ENCODE measurements at places on chromosomes 6 and 20.

DNA sequence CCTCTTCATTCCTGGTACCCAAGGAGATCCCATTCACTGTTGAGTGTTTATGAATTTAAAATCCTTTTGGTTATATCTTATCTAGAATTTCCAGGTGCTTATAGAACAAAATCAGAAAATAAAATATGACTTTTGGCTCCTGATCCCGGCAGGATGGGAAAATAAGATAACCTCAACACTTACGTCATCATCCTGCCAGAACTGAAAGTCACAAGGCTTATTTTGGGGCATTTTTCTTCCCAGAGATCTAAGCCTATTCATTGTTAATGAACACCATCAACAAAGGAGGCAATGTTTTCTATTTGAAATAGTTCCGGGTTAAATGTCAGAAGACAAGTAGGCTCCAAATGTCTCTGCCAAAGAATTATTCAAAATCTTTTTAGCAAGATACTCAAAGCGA lies 580.6 kb downstream of the TFAP2A start:
- H3K27ac ChIP-seq: no peak overlapping the region
- no peak overlapping the region for H3K4me3 ChIP-seq
- H3K27me3 ChIP-seq: no peaks in the 10 kb centered on the region
- DNase-seq: no peak
- no peaks in the 10 kb centered on the region for H3K4me1 ChIP-seq
- no peaks in the 10 kb centered on the region for H3K36me3 ChIP-seq

DNA sequence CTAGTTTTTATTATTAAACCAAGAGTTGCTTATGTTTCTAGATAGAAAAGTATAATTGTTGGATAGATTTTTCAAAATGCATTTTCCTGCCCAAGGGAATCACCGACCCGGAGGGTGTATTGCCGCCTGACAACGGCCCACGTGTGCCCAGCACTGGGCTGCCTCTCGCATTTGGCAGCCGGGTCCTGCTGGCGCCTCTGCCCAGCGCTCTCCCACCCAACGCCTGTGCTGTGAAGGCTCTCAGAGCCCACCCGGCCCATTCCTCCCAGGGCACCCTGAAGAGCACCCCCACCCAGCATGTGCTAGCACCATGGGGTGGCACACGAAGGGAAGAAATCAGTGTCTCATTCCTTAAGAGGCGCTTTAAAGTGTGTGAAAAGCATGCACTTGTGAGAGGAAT lies 88.3 kb upstream of the AFDN start:
- H3K27me3 ChIP-seq: no peaks in the 10 kb centered on the region
- H3K27ac ChIP-seq: no peak overlapping the region
- H3K4me3 ChIP-seq: no peak overlapping the region
- no peak for DNase-seq
- H3K36me3 ChIP-seq: no peaks in the 10 kb centered on the region
- peaks cover 8% of the 10 kb centered on the region for H3K4me1 ChIP-seq

DNA sequence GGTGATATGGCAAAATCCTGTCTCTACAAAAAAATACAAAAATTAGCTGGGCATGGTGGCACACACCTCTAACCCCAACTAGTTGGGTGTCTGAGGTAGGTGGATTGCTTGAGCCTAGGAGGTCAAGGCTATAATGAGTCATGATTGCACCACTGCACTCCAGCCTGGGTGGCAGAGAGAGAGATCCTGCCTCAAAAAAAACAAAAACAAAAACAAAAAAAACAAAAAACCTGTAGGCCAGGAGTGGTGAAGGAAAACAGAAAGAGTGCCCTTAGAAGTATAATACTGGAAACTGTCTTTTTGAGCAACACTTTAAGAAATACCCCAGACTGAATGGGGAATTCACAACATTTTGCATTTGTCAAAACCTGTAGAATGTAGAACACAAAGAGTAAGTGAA lies 85.3 kb downstream of the JARID2 start:
- no peak overlapping the region for H3K27ac ChIP-seq
- H3K4me3 ChIP-seq: no peak overlapping the region
- H3K27me3 ChIP-seq: no peaks in the 10 kb centered on the region
- H3K36me3 ChIP-seq: no peaks in the 10 kb centered on the region
- DNase-seq: no peak

GRCh38 chr6:21595285-21596144 lies 2.0 kb downstream of the SOX4 start:
- peak overlapping the region; percentile 96 for H3K27ac ChIP-seq
- peak overlapping the region; percentile 71 for H3K4me3 ChIP-seq
- no peaks in the 10 kb centered on the region for H3K27me3 ChIP-seq
- no peak for DNase-seq
- no peaks in the 10 kb centered on the region for H3K36me3 ChIP-seq

DNA sequence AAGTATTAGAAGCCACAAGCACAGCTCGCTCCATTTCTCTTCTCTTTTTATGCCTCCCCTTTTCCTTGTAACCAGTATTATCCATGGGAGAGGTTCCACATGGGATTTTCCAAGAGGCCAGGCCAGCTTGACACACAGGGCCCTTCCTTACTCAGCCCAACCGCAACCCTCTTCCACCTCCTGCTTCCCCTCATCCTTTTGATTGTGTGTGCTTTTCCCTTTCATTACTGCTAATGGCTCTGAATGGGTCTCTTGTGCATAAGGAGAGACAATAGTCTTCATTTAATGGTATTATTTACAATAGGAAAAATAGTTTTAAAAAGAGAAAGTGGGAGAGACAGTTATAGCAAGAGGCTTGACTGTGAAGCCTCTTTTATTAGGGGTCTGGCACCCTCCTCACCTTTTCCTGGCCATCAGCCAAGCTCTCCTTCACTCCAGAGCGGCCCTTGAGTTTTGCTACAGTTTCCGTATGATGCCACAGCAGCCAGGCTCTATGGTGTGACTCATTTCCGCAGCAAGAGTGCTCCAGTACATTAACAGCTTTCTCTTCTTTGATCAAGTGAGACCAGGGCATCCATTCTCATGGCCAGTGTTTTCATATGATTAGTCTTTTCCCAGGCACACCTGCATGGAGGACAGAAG lies 579.5 kb downstream of the TFAP2B start:
- no peaks in the 10 kb centered on the region for H3K4me1 ChIP-seq
- no peak overlapping the region for H3K27ac ChIP-seq
- no peak for DNase-seq
- H3K4me3 ChIP-seq: no peak overlapping the region
- H3K27me3 ChIP-seq: no peaks in the 10 kb centered on the region

GRCh38 chr6:81750200-81750599 lies 2.3 kb downstream of the TENT5A start:
- peak overlapping the region; percentile 97 for H3K4me3 ChIP-seq
- no peak for DNase-seq
- no peaks in the 10 kb centered on the region for H3K36me3 ChIP-seq
- H3K27me3 ChIP-seq: no peaks in the 10 kb centered on the region

DNA sequence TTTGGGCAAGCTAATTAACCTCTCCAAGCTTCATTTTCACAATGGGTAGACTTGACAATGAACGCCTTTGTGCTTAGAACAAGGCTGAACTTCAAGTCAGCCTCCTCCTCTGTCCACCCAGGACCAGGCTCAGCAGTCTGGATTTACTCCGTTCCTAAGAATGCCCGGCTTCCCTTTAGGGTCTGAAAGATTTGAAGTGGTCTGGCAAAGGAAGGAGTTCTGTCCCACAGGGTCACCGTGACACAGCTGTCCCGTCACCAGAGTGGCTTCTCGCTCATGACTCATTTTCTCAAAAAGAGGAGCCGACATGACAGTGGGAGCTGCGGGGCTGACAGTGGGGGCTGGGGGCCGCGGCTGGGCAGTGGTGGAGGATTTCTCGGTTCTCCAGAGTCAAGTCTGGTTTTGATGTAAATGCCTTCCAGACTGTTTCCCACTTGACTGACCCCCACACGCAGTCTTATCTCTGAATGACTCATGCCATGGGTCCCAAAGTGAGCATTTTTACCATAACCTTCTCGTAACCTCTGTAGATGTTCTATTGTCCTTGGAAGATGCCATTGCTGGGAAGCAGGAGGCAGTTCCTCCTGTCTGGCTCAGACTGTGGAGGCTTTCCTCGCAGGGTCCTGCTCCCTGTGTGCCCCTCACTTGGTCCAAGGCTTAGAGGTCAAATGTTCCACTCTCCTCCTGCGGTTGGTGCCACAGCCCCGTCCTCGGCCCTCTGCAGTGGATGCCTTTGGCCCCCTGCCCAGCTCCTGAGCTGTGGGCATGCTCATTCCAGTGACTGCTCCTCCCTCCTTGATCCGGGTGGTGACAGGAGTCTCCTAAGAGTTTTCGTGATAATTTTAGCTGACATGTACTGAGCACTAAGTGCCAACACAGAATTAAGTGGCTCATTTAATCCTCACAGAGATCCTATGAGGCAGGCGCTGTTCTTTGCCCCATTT lies 253.1 kb downstream of the FNDC1 start:
- no peak overlapping the region for H3K27ac ChIP-seq
- H3K36me3 ChIP-seq: no peaks in the 10 kb centered on the region
- no peak for DNase-seq
- H3K27me3 ChIP-seq: no peaks in the 10 kb centered on the region

- H3K4me3 ChIP-seq: no peak overlapping the region
- H3K4me1 ChIP-seq: no peaks in the 10 kb centered on the region
- no peaks in the 10 kb centered on the region for H3K36me3 ChIP-seq
- no peak for DNase-seq
- H3K27ac ChIP-seq: no peak overlapping the region
These were observed 71.9 kb upstream of the CNR1 start for GRCh38 chr6:88238065-88238464.

DNA sequence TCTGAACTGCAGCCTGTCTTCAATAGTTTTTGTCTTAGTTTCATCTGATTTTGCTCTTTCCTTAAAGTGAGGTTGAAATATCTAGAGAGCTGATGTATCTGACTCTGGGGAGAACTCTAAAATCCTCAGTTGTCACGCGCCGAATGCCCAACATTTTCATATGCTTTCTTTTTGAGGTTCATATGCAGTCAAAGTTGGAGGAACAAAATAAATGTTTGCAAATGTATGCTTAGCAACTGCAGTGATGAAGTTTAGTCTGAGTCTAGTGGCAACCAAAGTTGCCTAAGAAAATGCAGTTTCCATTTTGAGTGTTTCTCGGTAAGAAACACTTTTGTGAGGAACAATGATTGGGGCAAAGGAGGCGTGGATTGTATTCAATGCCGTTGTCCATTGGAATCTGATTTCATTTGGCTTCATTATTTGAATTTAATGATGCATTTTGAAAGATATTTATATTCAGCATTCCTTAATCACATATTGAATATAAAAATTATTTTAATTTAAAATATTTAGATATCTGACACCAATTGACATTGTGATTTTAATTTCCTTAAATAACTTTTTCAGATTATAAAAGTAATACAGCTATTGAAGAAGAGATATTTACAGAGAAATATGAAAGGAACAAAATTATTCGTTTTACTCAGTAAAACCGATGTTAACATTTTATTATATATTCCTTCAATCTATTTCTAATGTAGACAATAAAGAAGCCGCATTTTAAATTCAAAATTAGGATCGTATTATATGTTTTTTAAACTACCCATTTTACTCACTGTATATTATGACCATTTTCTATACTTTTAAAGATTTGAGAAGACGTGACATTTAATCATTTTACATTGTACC lies 122.0 kb downstream of the PLEKHG1 start:
- no peak overlapping the region for H3K27ac ChIP-seq
- H3K27me3 ChIP-seq: no peaks in the 10 kb centered on the region
- H3K4me3 ChIP-seq: no peak overlapping the region
- peaks cover 8% of the 10 kb centered on the region for H3K4me1 ChIP-seq
- no peak for DNase-seq

DNA sequence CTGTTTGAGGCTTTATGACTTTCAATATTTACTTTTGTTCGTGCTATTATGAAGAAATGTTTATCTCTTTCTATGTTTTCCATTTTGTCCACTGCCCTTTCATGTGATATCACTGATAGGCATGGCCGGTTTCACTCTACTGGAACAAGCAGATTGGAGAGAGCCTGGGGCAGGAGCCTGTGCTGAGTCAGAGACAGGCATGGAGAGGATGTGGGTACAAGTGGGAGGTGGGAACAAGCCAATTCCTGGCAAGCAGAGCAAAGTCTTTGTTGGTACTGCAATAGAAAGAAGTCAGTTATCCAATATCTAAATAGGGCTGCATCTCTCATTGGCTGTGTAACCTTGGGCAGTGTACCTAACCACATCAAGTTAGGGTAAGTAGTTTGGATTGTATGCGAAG lies 545.6 kb upstream of the MAP3K7 start:
- H3K4me3 ChIP-seq: no peak overlapping the region
- no peak for DNase-seq
- H3K27ac ChIP-seq: no peak overlapping the region
- no peaks in the 10 kb centered on the region for H3K4me1 ChIP-seq
- H3K27me3 ChIP-seq: no peaks in the 10 kb centered on the region

DNA sequence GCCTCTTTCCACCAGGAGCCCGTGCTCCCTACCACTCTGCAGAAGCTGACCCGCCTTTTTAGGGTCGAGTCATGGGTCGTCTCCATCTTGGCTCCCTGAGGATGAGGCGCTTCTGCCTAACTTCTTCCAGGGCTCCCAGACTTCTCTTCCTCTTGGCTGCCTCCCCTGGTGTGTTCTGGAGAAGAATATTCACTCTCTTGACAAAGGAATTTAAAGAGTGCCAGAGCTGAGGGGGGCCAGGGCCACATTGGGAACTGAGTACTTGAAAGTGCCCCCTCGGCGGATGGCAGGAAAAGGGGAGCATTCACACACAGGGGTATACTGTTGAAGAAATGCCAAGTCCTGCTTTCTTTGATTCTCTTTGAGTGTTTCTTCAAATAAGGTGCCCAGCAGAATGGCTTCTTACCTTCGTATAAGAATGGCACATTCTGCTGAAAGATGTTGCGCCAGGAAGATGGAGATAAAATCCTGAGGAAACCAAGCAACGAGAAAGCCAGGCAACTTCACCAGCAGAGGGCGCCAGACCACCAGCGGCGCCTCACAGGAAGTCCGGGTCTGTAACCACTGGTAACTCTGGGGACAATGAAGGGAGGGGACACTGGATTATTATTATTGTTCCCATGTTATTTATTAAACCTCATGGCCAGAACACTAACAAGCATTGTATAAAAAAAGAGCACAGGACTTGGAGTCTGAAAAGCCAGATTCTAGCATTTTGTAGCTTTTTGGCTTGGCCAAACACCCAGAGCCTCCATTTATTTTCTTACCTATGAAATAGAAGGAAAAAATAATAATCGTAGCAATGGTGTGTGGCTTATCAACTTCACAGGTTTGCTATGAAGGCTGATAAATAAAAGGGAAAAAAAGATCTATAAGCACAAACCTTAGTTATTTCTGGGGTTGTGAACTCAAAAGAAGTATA lies 176.7 kb downstream of the HACE1 start:
- no peaks in the 10 kb centered on the region for H3K4me1 ChIP-seq
- no peak for DNase-seq
- no peak overlapping the region for H3K27ac ChIP-seq
- H3K27me3 ChIP-seq: no peaks in the 10 kb centered on the region
- H3K4me3 ChIP-seq: no peak overlapping the region

DNA sequence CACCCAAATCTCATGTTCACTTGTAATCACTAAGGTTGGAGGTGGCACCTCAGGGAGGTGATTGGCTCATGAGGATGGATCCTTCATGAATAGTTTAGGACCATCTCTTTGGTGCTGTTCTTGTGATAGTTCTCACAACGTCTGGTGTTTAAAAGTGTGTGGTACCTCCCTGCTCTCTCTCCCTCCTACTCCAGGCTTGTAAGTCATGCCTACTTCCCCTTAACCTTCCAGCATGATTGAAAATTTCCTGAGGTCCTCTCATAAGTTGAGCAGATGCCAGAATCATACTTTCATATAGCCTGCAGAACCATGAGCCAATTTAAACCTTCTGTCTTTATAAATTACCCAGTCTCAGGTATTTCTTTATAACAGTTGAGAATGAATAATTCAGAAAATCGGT lies 16.6 kb downstream of the HLA-A start:
- no peak overlapping the region for H3K27ac ChIP-seq
- peaks cover under 1% of the 10 kb centered on the region for H3K4me1 ChIP-seq
- H3K36me3 ChIP-seq: no peaks in the 10 kb centered on the region
- no peak for DNase-seq
- no peak overlapping the region for H3K4me3 ChIP-seq

Measured in esophagus squamous epithelium (tissue), 5 donors.